ENCODE measurements at places on chromosomes 7 and 10. TPM values are rescaled to one million over a fixed set of nuclear protein-coding genes. Genes with fewer than 3 reads are reported as not detected.

TMEM270 gene
- not detected for total RNA-seq

PSTK gene
- 3.7 TPM for total RNA-seq

LMOD2 gene
- total RNA-seq = not detected

BMPER gene
- total RNA-seq = 0.13 TPM

LRIT1 gene
- total RNA-seq = not detected

GATA3 gene
- under 0.01 TPM for total RNA-seq

ENTPD1 gene
- not detected for total RNA-seq

RHEB gene
- total RNA-seq = 68.7 TPM

AHR gene
- 114 TPM for total RNA-seq

PROSER2 gene
- total RNA-seq = 27.8 TPM

NUB1 gene
- total RNA-seq = 30.0 TPM

TMEM229A gene
- not detected for total RNA-seq

TMEM130 gene
- not detected for total RNA-seq

PPP1R3C gene
- total RNA-seq = 17.4 TPM

TRIM50 gene
- total RNA-seq = not detected

MORN4 gene
- 7.1 TPM for total RNA-seq

TMEM176A gene
- not detected for total RNA-seq

NDUFA5 gene
- total RNA-seq = 42.0 TPM

PRTFDC1 gene
- total RNA-seq = 2.4 TPM

SSBP1 gene
- 126 TPM for total RNA-seq

TRRAP gene
- total RNA-seq = 8.2 TPM

CLCN1 gene
- total RNA-seq = under 0.01 TPM

SPDYE6 gene
- total RNA-seq = not detected

BAMBI gene
- total RNA-seq = 28.5 TPM

C10orf62 gene
- not detected for total RNA-seq

ASB4 gene
- under 0.01 TPM for total RNA-seq

FGL2 gene
- 0.53 TPM for total RNA-seq

ASB10 gene
- not detected for total RNA-seq

ITGA8 gene
- total RNA-seq = not detected

ADAP1 gene
- total RNA-seq = 45.3 TPM

CYP17A1 gene
- not detected for total RNA-seq

GPR158 gene
- not detected for total RNA-seq

BCAP29 gene
- total RNA-seq = 30.6 TPM
